HL-60 (cell line): ENCODE measurements at places on chromosomes 2 and 18.

- DNase-seq: no peak
Measured at GRCh38 chr2:6787376-6787775, 78.3 kb downstream of the CMPK2 start.

DNA sequence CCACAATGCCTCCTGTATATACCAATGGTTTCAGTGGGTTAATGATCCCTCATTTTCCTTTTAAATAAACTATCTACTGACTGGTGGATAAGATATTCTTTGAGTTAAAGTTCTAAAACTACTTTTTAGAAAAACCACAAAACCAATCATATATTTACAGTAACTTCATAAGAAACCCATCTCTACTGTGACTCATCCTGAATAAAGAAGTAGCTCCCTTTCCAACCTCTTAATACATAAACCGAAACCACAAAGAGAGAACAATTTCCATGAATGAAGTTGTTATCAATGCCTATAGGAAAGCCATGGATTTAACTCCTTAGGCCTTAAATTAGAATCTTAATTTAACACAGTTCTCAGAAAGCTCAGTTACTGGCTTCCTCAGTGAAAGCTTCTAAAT is 227.0 kb upstream of the SMAD7 start:
- no peak for DNase-seq

DNA sequence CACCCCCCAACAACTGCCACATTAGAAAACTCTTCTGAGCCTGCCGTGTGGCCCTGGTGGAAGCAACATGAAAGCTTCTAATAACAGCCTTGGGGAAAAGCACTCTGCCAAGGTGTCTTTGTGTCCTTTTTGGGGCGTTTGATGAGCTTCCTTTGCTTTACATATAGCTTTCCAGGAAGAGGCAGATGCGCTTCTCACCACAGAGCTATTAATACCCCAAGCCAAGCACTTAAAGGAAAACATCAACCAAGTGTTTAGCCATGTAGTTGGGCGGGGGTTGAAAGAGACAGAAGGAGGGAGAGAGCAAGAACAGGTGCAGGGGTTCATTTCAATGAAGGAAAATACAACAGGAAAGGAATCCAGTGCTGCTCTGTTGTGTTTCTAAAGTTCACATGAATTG is 176.1 kb downstream of the VAPA start:
- DNase-seq: no peak

DNA sequence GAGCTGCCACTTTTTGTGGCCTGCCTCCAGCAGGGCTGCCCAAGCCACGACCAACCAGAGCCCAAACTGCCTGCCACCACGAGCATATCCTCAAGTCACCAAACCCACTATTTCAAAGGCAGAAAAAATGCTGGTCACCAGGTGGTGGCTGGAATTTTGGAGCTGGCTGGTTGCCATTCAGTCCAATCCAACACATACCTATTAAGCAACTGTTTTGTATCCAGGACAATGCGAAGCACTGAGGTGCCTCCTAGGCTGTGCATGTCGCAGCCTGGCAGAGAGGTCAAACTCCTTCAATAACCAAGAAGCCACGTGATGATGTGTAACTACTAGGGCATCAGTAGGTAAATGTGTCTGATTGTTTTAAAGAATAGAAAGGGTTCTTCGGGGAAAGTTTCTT is 108.3 kb upstream of the PPP1CB start:
- no peak for DNase-seq

DNA sequence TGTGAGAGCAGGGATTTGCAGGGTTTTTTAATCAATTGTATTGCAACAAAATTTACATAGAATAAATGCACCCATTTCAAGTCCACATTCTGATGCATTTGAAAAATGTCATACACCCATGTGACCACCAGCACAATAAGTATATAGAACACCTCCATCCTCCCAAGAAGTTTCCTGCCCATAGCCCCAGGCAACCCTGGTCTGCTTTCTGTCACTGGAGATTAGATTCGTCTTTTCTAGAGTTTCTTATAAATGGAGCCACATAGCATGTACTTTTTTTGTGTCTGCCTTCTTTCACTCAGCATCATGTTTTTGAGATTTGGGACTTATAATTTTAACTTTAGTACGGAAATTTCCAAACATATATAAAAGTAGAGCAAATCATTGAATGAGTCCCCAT is 127.2 kb upstream of the EPAS1 start:
- DNase-seq: no peak

- no peak for DNase-seq
Measured at GRCh38 chr18:53070788-53071187, 730.8 kb downstream of the DCC start.

DNA sequence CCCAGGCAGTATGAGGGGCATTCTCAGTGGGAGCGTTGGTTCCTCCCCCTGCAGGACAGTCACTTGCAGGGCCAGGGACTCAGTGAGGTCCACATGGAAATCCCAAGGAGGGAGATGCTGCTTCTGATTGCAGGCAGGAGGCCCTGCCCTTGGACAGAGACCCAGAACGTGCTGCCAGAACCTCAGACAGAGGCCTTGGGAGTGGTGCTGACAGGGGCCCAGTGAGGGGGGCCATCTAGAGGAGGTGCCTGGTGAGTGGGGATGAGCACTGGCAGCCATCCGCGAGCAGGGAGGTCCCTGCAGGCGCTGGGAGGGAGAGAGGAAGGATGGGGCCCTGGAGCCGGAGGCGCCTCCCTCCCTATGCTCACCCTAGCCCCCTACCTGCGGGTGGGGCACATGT is 133.1 kb downstream of the DYSF start:
- no peak for DNase-seq

DNA sequence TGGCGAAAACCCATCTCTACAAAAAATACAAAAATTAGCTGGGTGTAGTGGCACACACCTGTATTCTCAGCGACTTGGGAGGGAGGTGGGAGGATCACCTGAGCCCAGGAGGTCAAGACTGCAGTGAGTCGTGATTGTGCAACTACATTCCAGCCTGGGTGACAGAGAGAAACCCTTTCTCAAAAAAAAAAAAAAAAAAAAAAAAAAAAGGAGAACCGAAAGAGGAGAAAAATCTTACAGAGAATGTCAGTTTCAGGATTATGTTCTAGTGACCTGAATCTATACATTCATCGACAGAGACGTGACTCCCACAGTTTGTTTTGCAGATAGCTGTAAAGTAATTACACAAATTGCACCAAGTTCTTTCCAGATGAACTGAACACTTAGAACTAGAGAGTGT is 187.8 kb downstream of the FTCDNL1 start:
- no peak for DNase-seq

GRCh38 chr18:38545071-38545470 is 979.5 kb upstream of the CELF4 start:
- DNase-seq: peak; percentile 23

- no peak for DNase-seq
Measured at GRCh38 chr2:36359067-36359466, 3.5 kb downstream of the CRIM1 start.

DNA sequence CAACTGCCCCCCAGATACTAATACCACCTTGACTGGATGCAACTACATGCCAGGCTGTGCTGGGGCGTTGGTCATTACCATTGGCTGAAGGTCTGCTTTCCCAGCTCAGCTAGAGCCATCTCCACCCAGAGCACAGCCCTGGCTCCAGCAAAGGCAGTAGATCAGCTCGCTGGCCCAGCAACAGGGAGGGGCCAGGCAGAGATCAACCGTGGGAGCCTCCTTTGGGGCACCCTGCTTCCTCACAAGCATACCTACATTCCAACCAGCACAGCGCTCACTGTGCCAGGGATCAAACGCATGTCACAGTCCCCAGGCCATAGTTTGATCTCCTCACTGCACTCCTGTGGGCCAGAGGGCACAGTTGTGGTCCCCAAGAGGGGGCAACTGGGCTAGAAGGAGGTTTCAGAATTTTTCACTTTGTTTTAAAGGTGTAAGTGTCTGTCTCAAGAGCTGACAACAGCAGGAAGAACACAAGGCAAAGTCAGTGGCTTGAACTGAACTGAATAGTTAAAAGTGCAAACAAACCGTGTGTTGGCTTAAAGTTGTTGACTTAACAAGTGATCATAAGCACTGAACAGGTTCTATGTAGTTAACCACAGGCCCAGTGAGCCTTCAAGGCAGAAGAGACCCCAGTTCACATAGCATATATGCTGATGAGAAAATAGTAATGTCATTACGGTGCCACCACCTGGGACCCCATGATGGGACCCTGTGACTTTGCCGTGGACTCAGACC is 70.1 kb upstream of the BZW1 start:
- no peak for DNase-seq

GRCh38 chr2:56334622-56335021 is 150.8 kb downstream of the CCDC85A start:
- no peak for DNase-seq

GRCh38 chr2:17515652-17516051 is 2.6 kb downstream of the RAD51AP2 start:
- DNase-seq: no peak

- DNase-seq: no peak
Measured at GRCh38 chr2:45813003-45813941, 161.8 kb downstream of the PRKCE start.

DNA sequence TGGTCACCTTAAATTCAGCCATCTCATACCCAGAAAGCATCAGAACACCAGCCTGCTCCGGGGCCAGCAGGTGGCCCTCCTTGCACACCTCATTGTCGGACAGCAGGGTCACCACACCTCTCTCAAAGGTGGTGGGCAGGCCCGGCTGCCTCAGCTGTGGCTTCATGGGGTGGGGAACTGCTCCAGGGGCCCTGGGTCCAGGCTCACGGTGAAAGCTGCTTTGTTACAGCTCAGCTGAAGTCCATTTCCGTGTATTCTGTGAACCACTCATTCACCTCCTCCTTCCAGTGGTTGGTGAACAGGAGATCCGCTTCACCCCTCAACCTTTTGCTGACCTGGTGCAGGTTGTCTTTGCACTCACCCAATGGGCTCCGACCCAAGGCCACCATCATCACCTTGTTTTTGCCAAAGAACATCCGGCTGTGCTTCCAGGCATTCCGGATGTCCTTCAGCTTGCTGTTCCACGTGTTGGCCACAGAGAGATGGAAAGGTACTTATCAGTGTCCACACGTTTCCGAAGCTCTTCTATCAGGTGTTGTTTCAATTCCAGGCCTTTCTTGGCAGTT is 78.6 kb upstream of the LDLRAD4 start:
- DNase-seq: no peak

GRCh38 chr2:234994438-234995321 is 42.9 kb downstream of the SH3BP4 start:
- no peak for DNase-seq

DNA sequence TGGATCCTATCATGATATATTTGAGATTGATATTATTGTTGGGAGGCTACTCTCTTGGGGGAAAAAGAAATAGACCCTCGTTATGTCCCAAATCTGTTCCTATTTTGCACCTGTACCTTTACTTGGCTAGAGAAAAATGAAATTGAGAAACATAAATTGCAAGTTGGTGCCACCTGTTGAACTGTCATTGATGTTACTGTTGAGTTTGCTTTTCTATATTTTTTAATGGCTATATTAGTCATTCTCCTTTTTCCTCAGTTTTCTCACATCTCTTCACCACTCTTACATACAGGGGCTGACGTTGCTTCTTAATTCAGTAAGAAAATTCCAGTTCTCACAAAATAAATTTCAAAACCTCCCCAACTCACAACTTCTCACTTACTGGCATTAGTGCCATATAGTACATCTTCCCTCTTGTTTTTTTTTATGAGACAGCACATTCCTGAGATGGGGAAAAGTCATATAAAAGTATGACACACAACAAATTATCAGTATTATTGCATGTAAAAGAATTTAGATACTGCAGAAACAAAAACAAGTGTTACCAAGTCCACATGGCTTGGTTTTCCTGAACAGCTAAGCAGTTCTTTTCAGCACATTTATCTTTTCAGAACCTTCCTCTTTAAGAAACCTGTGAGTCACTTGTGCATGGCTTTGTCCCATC is 348.3 kb upstream of the DSEL start:
- no peak for DNase-seq

GRCh38 chr2:152682663-152683062 is 34.6 kb downstream of the PRPF40A start:
- DNase-seq: no peak

DNA sequence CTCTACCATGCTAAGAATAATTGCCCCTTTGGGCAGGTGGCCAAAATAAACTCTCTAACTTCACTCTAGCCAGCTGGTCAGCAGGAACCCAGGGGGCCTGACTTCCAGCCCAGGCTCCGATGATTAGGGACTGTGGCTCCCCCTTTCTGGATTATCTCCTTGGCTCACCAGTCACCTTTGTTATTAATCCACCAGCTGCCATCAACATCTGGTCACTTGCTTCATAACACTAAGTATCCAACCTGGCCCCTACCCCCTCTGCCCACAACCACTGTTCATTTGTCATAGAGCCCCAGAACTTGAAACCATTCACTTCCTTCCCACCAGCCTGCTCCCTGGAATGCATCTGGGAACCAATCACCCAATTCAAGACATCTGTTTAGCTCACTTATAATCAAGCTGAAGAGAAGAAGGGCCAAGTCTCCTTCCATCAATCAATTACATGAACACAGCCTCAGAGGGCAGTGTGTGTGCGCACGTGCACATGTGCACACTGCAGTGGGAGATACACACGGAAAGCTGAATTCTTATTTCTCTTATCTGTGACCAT is 215.1 kb downstream of the ALK start:
- DNase-seq: no peak

GRCh38 chr2:146119586-146119985 is 1599.7 kb upstream of the ZEB2 start:
- no peak for DNase-seq

- DNase-seq: no peak
Measured at GRCh38 chr2:147865560-147865959, 20.7 kb downstream of the ACVR2A start.

GRCh38 chr2:240708457-240708856 is 16.8 kb downstream of the AQP12A start:
- DNase-seq: no peak

- DNase-seq: no peak
Measured at GRCh38 chr18:6624661-6625311, 104.7 kb upstream of the ARHGAP28 start.

DNA sequence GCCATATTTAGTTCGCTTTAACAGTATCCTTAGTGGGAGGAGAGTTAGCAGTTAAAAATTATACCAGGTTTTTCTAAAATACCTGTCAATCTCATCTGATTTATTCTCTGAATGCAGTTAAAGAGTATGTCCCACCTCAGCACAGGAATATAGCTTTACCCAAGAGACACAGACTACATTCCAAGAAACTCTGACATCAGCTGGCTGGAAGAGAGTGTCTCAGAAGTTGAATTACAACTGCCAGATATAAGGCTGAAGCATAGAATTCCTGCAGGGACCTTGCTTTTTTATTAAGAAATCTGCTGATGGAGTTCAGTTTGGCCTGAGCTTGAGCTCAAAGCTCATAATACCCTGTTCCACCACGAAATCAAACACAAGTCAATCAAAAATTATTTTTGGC is 25.4 kb upstream of the CNTNAP5 start:
- no peak for DNase-seq

GRCh38 chr2:172090044-172090961 is 5.0 kb downstream of the DLX1 start:
- DNase-seq: no peak

GRCh38 chr18:27114842-27115241 is 70.3 kb downstream of the CHST9 start:
- no peak for DNase-seq
